Nephron progenitor cell (in vitro differentiated cells): ENCODE measurements at places on chromosomes 6 and 20.

- no peak for DNase-seq
These were observed 146.9 kb upstream of the MYLIP start for GRCh38 chr6:15981956-15982355.

GRCh38 chr20:24691901-24692351 is 222.5 kb downstream of the SYNDIG1 start:
- no peak for DNase-seq

DNA sequence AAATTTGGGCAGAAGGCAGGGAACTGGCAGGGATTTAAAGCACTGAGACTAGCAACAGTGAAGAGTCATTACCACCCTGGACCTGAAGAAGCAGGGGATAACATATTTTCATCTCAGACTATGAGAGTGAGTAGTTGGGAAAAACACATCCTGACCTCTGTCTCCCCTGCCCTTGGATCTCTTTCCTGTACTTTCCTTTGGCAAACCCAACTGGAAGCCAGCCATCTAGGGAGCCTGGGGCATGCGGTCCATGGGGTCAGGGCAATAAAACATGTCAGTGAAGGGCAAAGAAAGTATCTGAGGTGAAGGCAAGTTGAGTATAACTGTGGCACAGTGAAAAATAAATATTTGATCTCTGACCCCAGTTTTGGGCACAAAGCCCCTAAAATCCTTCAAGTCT is 698.2 kb downstream of the DOK5 start:
- no peak for DNase-seq

- no peak for DNase-seq
These were observed 46.0 kb upstream of the PKIB start for GRCh38 chr6:122564230-122564629.

DNA sequence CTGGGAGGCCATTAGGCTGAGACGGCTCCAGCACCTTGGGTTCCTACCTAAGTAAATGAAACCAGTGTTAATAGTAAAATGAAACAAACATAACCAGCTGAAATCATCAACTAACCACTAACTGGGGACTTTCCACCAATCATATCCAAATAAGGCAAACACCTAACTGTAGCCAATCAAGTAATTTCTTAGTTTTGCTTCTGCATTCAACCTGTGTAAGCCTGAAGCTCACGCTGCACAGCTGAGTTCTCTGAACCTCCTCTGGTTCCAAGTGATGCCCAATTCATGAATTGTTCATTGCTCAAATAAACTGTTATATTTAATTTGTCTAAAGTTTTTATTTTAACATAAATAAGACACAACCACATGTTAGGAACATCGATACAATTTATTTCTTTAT is 22.5 kb downstream of the KLHL32 start:
- no peak for DNase-seq

- no peak for DNase-seq
These were observed 151.3 kb upstream of the GGTLC1 start for GRCh38 chr20:24139846-24140245.

DNA sequence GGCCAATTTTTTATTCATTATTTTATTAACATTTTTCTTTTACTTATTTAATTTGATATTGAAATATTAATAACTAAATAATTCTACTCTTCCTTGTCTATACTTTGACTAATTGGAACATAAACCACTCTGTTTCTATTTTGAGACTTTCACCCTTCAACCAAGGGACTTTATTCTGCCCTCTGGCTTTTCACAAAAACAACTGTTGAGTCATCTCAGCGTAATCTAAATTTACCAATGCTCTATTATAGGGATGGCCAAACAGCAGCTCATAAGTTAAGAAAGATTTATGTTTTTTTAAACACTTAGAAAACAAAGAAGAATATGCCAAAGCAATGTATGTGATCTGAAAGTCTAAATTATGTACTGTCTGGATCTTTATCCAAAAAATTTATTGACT is 46.7 kb downstream of the DOP1A start:
- DNase-seq = no peak

DNA sequence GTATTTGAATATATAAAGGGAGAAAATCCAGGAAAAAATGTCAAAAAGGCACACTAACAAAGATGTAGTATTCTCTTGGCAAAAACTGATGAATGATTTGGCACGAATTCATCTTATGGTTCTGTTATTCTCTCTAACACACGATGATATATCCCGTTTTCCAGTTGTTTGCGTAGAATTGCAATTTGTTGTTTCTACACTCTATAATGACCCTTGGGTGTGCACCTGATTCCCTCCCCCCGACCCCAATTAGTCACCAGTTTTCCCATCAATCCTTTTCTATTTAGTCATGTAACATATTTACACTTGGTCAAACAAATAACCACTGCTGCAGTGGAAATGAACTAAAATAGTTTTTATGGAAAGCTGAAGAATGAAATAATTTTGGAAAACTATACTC is 1.5 kb upstream of the ARID1B start:
- no peak for DNase-seq

DNA sequence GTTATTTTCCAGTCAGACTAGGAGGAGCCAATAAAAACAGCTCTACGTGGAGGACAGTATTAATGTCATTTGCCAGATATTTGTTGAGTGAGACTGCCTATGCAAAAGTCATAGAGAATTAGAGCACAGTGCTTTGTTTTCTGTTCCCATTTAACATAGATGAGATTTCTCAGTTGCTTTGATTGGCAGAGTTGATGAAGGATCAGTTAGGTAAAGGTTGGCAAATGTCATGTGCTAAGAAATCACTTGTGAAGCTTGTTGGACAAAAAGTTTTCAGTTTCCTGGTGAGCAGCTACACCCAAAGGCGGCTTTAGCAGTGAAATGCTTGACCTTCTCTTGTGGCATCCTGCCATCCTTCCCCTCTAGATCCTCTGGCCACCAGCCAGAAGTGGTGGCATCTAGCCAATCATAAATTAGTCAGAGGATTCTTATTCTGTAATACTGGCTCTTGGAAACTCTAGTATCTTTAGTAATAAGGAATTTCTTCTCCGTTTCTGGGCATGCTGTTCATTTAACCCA is 37.0 kb downstream of the BCKDHB start:
- no peak for DNase-seq

DNA sequence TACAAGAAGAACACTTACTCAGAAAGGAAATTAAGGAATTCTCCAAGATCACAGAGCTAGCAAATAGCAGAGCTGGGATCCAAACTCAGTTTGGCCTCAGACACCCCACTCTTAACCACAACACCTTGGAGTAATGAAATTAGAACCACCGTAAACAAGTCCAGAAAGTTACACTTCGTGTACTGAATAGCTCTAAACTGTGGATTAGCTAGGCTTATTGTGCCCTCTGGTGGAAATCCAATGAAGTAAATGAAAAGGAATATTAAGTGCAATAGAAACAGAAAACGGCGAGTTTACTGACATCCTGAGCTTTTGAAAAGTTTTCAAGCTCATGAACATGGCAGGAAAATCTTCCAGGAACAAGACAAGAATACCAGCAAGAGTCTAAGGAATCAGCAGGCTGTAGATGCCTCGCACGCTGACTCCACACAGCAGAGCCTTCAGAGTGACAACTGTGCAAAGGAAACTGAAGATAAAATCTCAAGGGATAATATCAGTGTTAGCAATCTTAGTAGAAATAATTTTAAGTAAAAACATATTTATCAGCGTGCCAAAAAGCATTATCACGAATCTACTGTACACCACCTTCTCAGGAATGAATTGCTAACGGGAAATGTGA is 34.6 kb downstream of the FBXO5 start:
- no peak for DNase-seq

- no peak for DNase-seq
These were observed 129.2 kb upstream of the ECI2 start for GRCh38 chr6:4264601-4265000.

- DNase-seq = no peak
These were observed 341.6 kb downstream of the PRKN start for GRCh38 chr6:162385980-162386379.

GRCh38 chr6:228881-229651 is 63.2 kb upstream of the DUSP22 start:
- no peak for DNase-seq

- DNase-seq = no peak
These were observed 441.1 kb upstream of the JARID2 start for GRCh38 chr6:14804785-14805210.

GRCh38 chr6:169156108-169156792 is 97.4 kb downstream of the THBS2 start:
- DNase-seq = no peak

GRCh38 chr6:168035098-168035660 is 37.7 kb downstream of the KIF25 start:
- peak; percentile 73 for DNase-seq

GRCh38 chr20:50409495-50409894 is 100.7 kb upstream of the PTPN1 start:
- no peak for DNase-seq

DNA sequence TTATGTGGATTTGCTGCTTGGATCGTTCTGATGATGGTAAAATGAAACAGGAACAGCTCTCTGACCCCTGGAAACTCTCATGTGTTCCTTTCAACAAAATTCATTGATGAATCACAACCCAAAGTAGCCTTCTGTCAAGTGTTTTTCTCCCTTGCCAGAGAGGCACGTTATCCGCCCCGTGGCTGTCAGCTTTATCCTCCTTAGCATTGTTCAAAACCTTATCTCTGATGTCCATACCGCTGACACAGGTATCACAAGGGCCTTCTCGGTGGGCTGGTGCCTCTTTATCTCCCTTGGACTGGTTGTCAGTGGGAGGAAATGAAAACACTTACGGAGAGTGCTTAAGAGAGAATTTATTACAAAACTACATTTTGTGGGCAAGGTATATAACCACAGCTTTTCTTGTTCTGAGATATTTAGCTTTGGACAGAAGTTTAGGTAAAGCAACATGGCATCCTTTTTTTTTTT is 84.9 kb downstream of the TIAM2 start:
- DNase-seq = no peak
